Fibroblast of the aortic adventitia (primary cell): ENCODE measurements at places on chromosomes 2 and 18. TPM values are rescaled to one million over a fixed set of nuclear protein-coding genes. Genes with fewer than 3 reads are reported as not detected.

RGPD4 gene
- total RNA-seq = 0.16 TPM in 1 of 2 replicates, not detected in the other

SPATA3 gene
- not detected in 2 replicates for total RNA-seq

ADAM23 gene
- total RNA-seq = 1.9 and 7.8 TPM in 2 replicates

UGT1A5 gene
- total RNA-seq = not detected in 2 replicates

HAUS1 gene
- 22.2 and 54.7 TPM in 2 replicates for total RNA-seq

PARD3B gene
- total RNA-seq = 15.9 and 23.6 TPM in 2 replicates

CD302 gene
- total RNA-seq = 23.0 and 33.0 TPM in 2 replicates

TDRD15 gene
- not detected in 2 replicates for total RNA-seq

DHRS9 gene
- 0.36 TPM in 1 of 2 replicates, not detected in the other for total RNA-seq
